ENCODE measurements at places on chromosomes 5 and 9. TPM values are rescaled to one million over a fixed set of nuclear protein-coding genes. Genes with fewer than 3 reads are reported as not detected.

Gene SPATA31D4
- total RNA-seq, result not detected

Gene RNF224
- total RNA-seq, result not detected

GRCh38 chr9:34709196-34709978, 549 bp downstream of the CCL21 start:
- H3K4me1 ChIP-seq, result no peaks in the 10 kb centered on the region
- H3K4me3 ChIP-seq, result no peak overlapping the region
- H3K27me3 ChIP-seq, result no peaks in the 10 kb centered on the region
- DNase-seq, result no peak
- H3K27ac ChIP-seq, result no peak overlapping the region
- no peaks in the 10 kb centered on the region for H3K36me3 ChIP-seq

GRCh38 chr5:31381299-31381698, 150.6 kb downstream of the DROSHA start:
- no peak overlapping the region for H3K27ac ChIP-seq
- H3K36me3 ChIP-seq, result peaks cover 7% of the 10 kb centered on the region
- H3K27me3 ChIP-seq, result peaks cover 2% of the 10 kb centered on the region
- no peak for DNase-seq
- peaks cover 25% of the 10 kb centered on the region for H3K4me1 ChIP-seq
- H3K4me3 ChIP-seq, result no peak overlapping the region

DNA sequence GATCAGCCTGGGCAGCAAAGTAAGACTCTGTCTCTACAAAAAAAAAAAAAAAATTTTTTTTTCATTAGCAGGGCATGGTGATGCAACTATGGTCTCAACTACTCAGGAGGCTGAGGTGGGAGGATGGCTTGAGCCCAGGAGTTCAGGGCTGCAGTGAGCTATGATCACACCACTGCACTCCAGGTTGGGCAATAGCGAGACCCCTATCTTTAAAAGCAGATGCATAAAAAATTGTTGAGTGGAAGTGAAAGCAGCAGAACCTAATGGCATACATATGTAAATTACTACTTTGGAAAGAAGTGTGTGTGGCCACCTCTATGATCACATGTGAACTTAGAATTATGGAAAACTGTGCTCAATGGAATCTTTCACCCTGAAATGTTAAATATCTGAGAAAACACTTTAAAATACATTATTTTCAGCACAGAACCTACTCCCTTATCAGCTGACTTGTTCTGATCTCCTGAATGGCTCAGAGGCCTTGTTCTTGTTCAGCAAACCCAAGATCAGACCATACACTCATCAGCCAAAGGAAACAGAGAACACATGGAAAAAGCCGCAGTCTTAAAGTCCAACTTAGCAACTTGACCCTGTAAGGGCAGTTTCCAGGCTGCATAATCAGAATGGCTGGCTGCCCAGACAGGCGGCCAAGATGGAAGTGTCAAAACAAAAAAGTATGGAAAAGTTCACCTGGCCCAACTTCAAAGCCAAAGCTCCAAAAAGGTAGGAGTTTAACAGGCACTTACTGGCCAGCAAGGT, 56.5 kb downstream of the SIL1 start:
- no peak for DNase-seq
- H3K27me3 ChIP-seq, result peaks cover 1% of the 10 kb centered on the region
- H3K27ac ChIP-seq, result no peak overlapping the region
- H3K4me1 ChIP-seq, result peaks cover 15% of the 10 kb centered on the region
- H3K36me3 ChIP-seq, result no peaks in the 10 kb centered on the region

GRCh38 chr5:136646915-136647314, 281.6 kb upstream of the TRPC7 start:
- no peaks in the 10 kb centered on the region for H3K27me3 ChIP-seq
- no peak overlapping the region for H3K27ac ChIP-seq
- DNase-seq, result no peak
- H3K4me3 ChIP-seq, result no peak overlapping the region
- no peaks in the 10 kb centered on the region for H3K4me1 ChIP-seq

All from endothelial cell (in vitro differentiated cells).